Activated naive CD4-positive, alpha-beta T cell treated with anti-CD3 and anti-CD28 coated beads, Interleukin-2, amount 10 ng/mL, durations not matched to agents 5 hours and 36 hours (primary cell): ENCODE measurements at places on chromosomes 13 and 19. TPM values are rescaled to one million over a fixed set of nuclear protein-coding genes. Genes with fewer than 3 reads are reported as not detected.

CBARP gene
- 0.10 TPM for total RNA-seq

ZNF222 gene
- total RNA-seq = 5.4 TPM

PRR12 gene
- 40.8 TPM for total RNA-seq

OXGR1 gene
- not detected for total RNA-seq

ATF5 gene
- total RNA-seq = 13.6 TPM

TUBB4A gene
- total RNA-seq = 2.8 TPM

MAG gene
- total RNA-seq = not detected

LRFN3 gene
- 12.4 TPM for total RNA-seq

PGPEP1 gene
- 36.7 TPM for total RNA-seq

MIA gene
- not detected for total RNA-seq

FOXA3 gene
- not detected for total RNA-seq

ACP5 gene
- 27.7 TPM for total RNA-seq

CALM3 gene
- total RNA-seq = 417 TPM

CCNA1 gene
- not detected for total RNA-seq

ZNF681 gene
- 3.7 TPM for total RNA-seq

CCDC169 gene
- total RNA-seq = 0.38 TPM

ARHGAP33 gene
- 75.7 TPM for total RNA-seq

PEAK3 gene
- 0.36 TPM for total RNA-seq

LILRB5 gene
- not detected for total RNA-seq

TNFSF9 gene
- 0.71 TPM for total RNA-seq

ANGPTL8 gene
- not detected for total RNA-seq

KCNN1 gene
- total RNA-seq = not detected

ZNF433 gene
- total RNA-seq = 0.43 TPM

ZSCAN22 gene
- 4.6 TPM for total RNA-seq

MRPS12 gene
- 42.3 TPM for total RNA-seq

HDGFL2 gene
- 44.3 TPM for total RNA-seq

CACNG8 gene
- not detected for total RNA-seq

C1QTNF9 gene
- not detected for total RNA-seq

IL4I1 gene
- 2.4 TPM for total RNA-seq

ZNF540 gene
- total RNA-seq = 3.7 TPM

PROZ gene
- not detected for total RNA-seq

RASA3 gene
- 124 TPM for total RNA-seq

IGFL1 gene
- total RNA-seq = not detected

PROSER1 gene
- 49.9 TPM for total RNA-seq

SUPT5H gene
- total RNA-seq = 151 TPM

MYH14 gene
- total RNA-seq = not detected

WASF3 gene
- not detected for total RNA-seq

CACNA1A gene
- total RNA-seq = 1.2 TPM

CEACAM3 gene
- total RNA-seq = not detected

GFY gene
- not detected for total RNA-seq

GPR12 gene
- not detected for total RNA-seq

PPFIA3 gene
- total RNA-seq = 4.7 TPM

RABAC1 gene
- total RNA-seq = 78.9 TPM

CACNG7 gene
- not detected for total RNA-seq

IQCN gene
- 5.2 TPM for total RNA-seq

ZNF625 gene
- 6.0 TPM for total RNA-seq

F7 gene
- not detected for total RNA-seq

KRTDAP gene
- total RNA-seq = not detected
